COLO829 (cell line): ENCODE measurements at places on chromosomes 7 and 10.
A peak's percentile ranks its signal among the peaks of the same experiment; 100 is the strongest.

GRCh38 chr7:46707973-46708372, 786.9 kb upstream of the IGFBP3 start:
- no peak for DNase-seq

GRCh38 chr7:92843034-92843760, 6.8 kb upstream of the CDK6 start:
- DNase-seq: no peak

DNA sequence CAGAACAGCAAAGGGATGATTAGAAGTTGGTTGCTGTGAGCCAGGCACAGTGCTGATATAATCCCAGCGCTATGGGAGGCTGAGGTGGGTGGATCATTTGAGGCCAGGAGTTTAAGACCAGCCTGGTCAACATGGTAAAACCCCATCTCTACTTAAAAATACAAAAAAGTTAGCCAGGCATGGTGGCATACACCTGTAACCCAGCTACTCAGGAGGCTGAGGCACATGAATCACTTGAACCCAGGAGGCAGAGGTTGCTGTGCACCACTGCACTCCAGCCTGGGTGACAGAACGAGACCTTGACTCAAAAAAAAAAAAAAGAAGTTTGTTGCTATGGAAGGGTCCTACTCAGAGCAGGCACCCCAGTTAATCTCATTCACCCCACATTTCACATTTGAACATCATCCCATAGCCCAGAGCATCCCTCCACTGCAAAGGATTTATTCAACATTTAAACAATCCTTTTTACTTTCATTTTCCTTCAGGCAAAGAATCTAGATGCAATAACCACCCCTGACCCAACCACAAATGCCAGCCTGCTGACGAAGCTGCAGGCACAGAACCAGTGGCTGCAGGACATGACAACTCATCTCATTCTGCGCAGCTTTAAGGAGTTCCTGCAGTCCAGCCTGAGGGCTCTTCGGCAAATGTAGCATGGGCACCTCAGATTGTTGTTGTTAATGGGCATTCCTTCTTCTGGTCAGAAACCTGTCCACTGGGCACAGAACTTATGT, 4.1 kb downstream of the IL6 start:
- peak; percentile 43 for DNase-seq

- DNase-seq: peak; percentile 69
Observed at GRCh38 chr10:11551916-11552602, 59.4 kb downstream of the USP6NL start.

DNA sequence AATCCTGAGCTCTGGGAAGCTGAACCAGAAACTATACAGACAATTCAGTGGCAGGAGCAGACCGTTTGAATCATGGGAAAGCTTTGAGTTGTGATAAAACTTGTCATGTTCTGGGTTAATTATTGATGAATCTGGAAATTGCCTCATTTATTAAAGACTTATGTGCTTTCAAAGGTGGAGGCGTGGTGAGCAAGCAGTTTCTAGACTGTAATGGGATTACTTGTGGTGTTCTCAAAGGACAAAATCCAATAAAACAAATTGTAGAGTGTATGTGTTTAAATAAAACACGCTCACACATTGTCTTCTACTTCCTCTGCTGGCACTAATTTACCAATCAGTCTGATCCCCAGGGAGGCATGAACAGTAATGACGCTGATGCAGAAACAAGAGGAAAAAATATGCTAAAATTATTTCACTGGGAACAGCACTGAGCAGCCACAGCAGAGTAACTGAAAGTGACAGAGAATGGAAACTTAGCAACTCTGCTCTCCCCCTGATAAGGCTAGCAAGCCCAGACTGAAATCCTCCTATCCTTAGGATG, 25.1 kb downstream of the PARD3 start:
- DNase-seq: no peak

DNA sequence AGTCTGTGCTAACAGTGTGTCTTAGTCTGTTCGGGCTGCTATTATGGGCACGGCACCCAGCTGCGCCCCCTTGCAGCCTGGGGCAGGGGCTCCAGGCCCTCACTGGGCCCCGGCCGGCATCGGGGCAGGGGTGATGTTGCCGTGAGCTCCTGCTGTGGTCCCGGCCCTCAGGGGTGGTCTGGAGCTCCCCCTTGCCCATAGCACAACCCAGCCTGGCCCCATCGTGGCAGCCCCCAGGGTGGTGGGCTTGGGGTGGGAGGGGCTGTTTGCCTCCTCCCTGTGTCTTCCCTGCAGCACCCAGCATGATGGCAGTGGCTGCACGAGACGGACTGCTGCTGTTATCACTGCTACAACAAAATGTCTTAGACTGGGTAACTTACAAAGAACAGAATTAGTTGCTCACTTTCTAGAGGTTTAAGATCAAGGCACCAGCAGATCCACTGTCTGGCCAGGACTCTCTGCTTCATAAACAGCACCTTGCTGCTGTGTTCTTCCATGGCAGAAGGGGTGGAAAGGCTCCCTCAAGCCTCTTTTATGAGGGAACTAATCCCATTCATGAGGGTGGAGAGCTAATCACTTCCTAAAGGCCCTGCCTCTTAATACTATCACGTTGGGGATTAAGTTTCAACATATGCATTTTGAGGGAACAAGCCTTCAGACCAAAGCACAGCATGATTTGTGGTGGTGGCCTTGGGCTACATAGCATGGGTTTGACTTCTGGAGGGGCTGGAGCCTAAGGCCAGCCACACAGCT, 149.5 kb downstream of the SEC23IP start:
- no peak for DNase-seq

DNA sequence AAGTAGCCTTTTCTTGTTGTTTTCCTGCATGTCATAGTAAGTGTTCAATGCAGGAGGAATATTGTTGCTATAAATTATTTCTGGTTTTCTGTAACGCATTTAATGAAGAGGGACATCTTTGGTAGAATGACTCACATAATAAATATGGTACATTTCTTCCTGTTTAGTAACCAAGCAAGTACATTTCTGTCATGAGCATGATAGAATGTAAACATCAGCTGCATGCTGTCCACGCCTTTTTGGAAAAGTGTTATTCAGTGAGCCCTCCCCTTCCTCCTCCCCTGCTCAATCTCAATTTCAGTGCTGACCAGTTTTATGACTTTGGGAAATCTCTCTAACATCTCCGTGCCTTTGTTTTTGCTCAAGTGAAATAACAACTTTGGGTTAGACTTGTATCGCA, 664.0 kb downstream of the XPNPEP1 start:
- DNase-seq: no peak

GRCh38 chr7:22157552-22157951, 199.4 kb downstream of the RAPGEF5 start:
- DNase-seq: no peak

GRCh38 chr7:1309290-1309689, 76.6 kb downstream of the UNCX start:
- no peak for DNase-seq

DNA sequence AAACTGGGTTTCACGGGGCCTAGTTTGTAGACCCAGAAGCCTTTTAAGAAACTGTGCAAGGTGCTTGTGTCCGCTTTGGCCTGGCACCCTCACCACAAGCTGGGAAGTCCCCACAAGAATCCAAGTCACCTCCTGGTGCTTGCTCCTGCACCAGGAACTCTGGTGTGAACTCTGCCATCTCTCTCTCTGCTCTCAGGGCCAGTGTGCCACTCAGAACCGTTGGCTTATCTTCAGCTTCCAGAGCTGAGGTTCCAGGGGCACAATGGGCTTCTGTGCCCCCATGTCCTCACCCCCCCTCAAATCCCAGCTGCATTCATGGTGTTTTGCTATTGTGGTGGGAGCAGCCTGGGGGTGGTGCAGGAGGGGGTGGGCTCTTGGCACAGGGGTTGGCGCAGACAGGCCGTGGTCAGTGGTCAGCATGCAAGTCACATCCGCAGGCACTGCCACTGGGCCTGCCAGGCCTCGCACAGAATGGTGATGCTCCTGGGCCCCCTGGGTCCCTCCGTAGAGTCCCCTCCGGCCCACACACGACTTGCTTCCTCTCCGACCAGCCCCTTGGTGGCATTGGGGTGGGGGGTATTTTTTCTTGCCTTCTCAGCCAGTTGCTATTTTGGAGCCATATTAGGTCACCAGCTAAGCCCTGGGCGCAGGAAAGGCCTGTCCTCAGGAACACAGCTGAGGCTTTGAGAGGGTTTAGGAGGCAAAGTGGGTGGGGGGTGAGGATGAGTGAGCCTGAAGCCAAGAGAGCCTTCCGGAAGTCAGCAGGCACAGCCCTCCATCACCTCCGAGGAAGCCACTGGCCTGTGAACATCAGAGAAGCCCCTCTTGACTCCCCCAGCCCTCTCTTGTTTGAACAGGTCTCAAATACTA, 3.0 kb downstream of the ZCCHC24 start:
- DNase-seq: no peak

- no peak for DNase-seq
Observed at GRCh38 chr10:91090761-91091529, 129.5 kb upstream of the PCGF5 start.

DNA sequence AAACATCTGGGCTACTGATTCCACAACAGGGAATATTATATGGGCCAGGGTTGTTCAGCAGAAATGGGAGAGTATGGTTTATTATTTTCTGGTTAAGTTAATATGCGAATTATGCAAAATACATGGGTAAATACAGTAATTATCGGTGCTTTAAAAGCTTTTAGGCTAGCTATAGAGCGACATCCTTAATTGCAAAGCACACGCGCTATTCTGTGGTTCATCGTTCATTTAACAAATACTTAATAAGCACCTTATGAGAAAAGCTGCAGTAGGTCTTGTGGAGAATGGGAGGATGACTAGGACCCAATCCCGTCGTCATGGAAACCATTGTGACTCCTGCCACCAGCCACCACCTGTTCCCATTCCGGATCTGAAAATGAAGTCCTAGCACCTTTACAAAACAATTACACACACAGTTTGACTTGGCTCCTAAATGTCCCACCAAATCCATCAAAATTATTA, 623 bp upstream of the CEP41 start:
- no peak for DNase-seq

DNA sequence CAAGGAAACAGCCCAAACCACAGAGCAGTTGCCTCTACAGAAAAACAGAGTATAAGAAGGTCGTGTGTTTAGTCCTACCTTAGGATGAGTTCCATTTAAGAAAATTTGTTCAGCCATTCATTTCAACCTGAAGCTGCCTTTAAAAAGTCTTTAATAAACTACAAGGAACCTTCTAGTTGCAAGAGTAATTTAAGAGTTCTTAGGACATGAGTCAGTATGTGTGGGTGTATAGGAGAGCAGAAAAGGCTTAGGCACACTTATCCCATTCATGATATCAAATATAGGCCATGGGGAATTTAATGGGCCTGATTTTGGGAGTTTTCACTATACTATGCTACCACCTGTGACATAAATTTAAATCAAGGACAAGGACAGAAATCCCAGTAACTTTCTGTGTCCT, 496.8 kb downstream of the TFEC start:
- DNase-seq: peak; percentile 13

DNA sequence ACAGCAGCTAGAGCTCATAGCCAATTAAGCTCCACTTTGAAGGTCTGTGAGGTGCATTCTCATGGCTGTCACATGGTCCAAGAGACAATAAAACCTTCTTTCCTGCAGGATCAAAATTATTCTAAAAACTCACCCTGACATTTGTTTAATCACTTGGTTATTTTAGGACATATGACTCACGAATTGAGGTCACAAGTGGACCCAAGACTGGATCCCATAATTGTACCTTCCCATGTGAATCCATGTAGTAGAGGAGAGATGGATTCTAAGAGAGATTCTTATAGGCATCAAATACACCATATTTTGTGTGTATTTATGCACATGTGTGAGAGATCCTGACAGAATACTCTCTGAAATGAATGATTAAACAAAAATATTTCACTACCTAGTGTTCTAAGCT, 18.1 kb downstream of the POLR1F start:
- peak; percentile 41 for DNase-seq

- DNase-seq: no peak
Observed at GRCh38 chr7:88398459-88398858, 91.8 kb upstream of the STEAP4 start.

DNA sequence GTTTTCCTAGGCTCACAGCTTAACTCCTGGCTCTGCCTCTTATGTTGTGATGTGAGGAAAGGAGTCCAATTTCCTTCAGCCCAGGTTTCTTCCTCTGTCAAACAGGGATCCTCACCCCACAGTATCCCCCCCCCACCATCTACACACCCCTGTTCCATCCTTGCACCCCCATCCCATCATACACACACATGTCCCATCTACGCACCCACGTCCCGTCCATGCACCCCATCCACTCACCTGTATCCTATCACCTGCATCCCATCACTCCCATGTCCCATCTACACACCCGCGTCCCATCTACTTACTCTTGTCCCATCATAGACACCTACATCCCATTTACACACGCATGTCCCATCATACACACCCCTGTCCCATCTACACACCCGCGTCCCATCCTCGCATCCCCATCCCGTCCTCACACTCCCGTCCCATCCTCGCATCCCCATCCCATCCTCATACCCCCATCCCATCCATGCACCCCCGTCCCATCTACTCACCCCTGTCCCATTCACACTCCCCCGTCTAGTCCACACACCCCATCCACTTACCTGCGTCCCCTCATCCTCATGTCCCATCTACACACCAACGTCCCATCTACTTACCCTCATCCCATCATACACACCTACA, 117.3 kb downstream of the TRRAP start:
- no peak for DNase-seq

- DNase-seq: no peak
Observed at GRCh38 chr10:30172091-30172490, 112.7 kb upstream of the JCAD start.

GRCh38 chr10:96446966-96447596, 66.6 kb downstream of the TLL2 start:
- no peak for DNase-seq

GRCh38 chr10:69866688-69867461, 65.2 kb downstream of the COL13A1 start:
- peak; percentile 52 for DNase-seq

DNA sequence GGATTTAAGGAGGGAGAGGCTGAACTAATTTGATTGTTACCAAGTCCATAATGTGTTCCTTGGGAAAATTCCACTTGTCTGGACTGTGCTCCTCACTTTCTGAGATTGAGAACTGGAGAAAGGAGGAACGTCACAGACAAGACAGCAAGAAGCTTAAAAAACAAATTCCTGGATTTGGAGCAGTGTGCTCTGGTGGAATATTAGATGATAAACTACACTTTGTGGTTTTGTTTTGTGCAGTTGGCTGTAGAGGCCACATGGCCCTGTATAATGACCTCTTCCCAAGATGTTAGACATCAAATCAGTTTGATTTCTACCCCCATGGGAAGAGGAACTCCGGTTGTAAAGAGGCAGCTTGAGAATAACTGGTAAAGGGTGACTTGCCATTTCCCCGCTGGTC, 421.3 kb upstream of the GALNT17 start:
- DNase-seq: no peak

GRCh38 chr7:135980665-135981180, 3.6 kb upstream of the MTPN start:
- peak; percentile 42 for DNase-seq

DNA sequence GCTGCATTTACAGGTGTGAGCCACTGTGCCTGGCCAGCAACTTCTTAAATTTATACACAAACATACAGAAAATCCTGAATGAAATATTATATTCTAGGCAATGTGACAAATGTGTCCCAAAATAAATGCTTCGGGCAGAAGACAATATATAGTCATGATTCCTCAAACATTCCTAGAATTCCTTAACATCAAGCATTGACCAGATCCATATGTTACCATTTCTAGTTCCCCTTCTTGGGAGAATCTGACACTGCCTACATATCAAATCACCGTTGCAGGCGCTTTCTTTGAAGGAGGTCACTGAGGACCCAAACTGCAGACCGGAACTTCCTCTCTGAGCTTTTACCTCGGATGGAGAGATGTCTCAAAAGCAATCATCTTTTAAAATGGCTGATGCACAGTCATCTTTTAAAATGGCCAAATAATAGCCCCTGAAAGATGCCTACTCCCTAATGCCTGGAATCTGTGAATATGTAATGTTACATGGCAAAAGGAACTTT, 323.5 kb downstream of the PHF14 start:
- DNase-seq: no peak
